HS-5 (cell line): ENCODE measurements at places on chromosomes 13 and 19.

DNA sequence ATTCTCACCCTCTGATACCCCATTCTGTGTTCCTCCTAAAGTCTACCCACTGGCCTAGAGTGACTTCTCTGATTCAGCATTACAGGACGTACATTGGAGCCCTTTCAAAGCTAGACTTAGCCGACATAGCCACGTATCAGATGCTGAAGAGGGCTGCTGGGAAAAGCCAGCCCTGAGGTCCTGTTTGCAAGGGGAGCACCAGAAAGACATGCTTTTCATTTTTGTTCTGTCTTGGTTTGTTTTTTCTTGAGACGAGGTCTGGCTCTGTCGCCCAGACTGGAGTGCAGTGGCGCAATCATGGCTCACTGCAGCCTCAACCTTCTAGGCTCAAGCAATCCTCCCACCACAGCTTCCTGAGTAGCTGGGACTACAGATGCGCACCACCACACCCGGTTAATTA lies 6.3 kb upstream of the ZSWIM4 start:
- no peak for DNase-seq

- DNase-seq, result no peak
These were observed 368.4 kb downstream of the KLF12 start for GRCh38 chr13:73765651-73766384.

DNA sequence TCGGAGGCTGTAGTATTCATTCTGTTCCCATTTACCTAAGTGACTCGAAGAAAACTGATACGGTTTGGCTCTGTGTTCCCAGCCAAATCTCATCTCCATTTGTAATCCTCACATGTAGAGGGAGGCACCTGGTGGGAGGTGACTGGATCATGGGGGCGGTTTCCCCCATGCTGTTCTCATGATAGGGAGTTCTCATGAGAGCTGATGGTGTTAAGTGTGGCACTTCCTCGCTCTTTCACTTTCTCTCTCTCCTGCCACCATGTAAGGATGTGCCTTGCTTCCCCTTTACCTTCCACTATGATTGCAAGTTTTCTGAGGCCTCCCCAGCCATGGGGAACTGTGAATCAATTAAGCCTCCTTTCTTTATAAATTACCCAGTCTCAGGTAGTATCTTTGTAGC lies 23.5 kb downstream of the SLAIN1 start:
- no peak for DNase-seq

- no peak for DNase-seq
These were observed 173.8 kb upstream of the RNF113B start for GRCh38 chr13:98350746-98351330.

DNA sequence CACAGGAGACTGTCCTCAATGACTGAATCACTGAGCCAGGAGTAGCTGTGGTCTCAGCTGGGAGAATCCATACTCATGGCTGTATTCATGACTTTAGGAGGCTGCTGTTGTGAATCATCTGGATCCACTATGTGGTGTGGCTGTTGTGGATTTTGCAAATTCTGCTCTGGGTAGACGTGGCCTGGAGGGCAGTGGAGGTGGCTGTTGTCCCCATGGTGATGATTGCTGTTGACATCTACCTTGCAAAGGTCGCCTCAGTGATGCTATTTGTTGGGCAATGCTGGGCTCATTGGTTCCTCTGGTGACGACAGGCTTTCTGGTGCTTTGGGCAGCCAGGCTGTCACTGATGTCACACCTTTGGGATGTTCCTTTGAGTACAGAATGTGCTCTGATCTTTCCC lies 23.9 kb downstream of the MUC16 start:
- no peak for DNase-seq

GRCh38 chr13:109196948-109197347 lies 567.5 kb downstream of the MYO16 start:
- no peak for DNase-seq

DNA sequence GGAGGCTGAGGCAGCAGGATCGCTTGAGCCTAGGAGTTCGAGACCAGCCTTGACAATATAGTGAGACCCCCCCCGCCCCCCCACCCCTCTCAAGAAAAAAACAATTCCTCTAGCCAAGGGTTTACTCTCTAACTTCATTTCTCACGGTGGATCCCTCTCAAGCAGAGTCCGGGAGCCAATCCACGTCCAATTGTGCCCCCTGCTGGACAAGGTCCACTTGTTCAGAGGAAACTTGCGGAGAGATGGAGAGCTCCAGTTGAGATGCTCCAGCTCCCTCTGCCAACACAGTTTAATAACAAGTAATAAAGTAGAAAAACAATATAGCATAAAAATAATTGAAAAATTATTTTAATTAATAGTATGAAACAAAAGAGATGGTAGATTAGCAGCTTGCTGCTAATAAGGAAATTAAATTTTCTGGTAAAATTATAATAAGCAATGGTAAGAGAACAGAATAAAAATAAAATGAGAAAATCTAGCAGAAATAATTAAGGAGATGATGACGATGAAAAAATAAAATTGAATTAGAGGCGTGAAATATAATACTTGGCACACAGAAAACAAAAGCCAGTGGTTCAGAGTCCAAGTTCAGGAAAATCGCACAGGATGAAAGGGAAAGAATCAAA lies 14.5 kb upstream of the SIGLEC14 start:
- peak; percentile 5 for DNase-seq
